Occipital lobe (tissue), 3 donors: ENCODE measurements at places on chromosomes 13 and 19. TPM values are rescaled to one million over a fixed set of nuclear protein-coding genes. Genes with fewer than 3 reads are reported as not detected.

Gene UBAC2
- total RNA-seq = 36.2 TPM

Gene MEF2B
- total RNA-seq = not detected

Gene LGALS14
- total RNA-seq = not detected

Gene ZIC5
- 1.6 TPM for total RNA-seq

Gene ZNF575
- total RNA-seq = 0.62 TPM

Gene ZFR2
- 6.2 TPM for total RNA-seq
